Globus pallidus (tissue), 1 donor: ENCODE measurements at places on chromosomes 16 and 17.

DNA sequence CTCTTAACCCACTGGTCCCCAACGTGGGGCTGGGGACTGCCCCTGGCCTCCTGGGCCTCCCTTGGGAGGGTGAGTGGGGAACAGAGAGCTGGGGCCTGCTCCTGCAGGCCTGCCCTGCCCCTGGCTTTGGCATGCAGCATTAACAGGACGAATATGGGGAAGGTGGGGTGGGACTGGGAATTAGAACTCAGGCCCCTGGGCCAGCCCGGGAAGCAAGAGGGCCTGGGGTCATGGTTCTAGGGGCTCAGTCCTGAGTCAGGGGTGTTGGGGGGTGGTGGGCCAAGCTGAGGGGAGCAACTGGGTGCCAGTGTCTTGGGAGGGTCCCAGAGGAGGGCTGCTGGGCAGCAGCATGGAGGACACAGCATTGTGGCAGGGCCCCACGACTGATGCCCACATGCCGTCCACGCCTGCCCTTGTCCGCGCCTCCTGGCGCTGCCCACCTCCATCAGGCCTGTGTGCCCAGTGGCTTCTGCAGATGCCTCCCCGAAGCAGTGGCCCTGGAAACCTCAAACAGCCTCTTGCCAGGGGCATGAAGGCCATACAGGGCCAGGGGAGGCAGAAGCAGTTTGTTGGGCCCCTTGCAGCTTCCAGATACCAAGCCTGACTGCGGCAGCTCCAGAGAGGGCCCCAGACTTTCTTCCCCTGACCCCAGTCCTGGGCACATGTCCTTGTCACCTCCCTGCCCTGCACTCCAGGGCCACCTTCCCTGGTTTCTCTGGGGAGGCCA, 4.8 kb downstream of the MAP2K3 start:
- DNase-seq = no peak

- no peak for DNase-seq
Observed at GRCh38 chr16:86096850-86097249, 197.9 kb downstream of the IRF8 start.

DNA sequence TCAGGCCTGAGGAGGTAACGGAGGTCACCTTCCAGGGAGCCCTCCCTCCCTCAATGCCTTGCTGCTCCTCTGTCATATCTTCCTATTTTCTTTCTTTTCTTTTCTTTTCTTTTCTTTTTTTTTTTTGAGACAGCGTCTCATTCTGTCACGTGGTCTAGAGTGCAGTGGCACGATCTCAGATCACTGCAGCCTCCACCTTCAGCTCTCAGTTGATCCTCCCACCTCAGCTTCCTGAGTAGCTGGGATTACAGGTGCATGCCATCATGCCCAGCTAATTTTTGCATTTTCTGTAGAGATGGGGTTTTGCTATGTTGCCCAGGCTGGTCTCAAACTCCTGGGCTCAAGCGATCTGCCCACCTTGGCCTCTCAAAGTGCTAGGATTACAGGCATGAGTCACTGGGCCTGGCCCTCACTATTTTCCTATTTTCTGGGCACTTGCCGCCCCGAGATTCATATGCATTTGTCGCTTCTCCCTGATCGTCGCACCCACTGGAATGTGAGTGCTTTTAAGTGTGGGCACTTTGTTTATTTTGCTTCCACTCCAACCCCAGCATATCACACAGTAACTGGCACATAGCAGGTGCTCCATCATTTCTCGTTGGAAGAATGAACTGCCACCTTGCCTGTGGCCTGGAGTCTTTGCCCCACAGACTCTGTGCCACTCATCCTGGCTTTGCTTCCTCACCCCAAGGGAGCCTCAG, 31.7 kb downstream of the CPNE2 start:
- DNase-seq = no peak

GRCh38 chr17:1754430-1755112, 7.3 kb upstream of the SERPINF1 start:
- no peak for DNase-seq

- DNase-seq = no peak
Observed at GRCh38 chr17:49204516-49204915, 5.9 kb downstream of the GNGT2 start.

GRCh38 chr16:54336631-54337204, 50.1 kb upstream of the IRX3 start:
- DNase-seq = no peak

DNA sequence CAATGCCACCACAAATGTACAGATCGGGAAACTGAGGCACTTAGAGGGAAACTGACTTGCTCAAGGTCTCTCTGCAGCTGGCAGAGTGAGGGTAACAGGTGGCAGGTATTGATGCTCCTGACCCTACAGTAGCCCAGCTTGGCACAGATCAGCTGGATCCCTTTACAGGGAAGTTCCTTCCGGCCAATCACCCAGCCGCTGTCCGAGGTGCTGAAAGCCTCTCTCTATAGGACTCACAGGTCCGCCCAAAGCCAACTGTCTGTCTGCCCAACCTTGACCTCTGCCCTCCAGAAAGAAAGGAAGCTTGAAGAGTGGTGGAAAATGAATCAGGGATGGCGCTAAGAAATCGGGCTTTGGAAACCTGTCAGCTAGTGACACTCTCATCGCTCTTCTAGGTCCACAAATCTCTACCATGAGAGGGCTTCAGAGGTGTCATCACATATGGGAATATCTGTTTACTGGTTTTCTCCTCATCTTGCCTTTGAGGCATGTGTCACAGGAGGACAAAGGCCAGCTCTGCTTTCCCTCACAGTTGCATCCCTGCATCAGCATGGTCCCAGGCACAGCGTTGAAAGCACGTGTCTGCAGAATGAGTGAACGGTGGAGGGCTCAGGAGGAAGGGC, 246.2 kb downstream of the KATNIP start:
- no peak for DNase-seq

DNA sequence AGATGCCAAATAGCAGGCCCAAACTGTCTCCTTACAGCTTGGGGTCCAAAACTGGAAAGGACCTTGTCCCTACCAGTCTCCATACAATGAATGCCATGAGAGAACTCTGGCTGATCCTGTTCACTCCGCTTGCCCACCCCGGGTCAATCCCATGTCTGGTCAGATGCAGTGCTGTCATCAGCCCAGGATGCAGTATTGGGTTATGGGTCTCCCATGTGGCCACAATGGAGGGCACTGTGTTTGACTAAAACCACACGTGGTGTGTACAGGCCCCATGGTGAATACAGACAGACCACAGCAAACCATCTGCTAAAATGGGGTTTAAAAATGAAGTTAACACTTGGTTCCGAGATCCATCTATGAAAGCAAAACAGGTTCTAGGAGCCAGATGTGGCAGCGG, 20.4 kb downstream of the TRIM16 start:
- no peak for DNase-seq

- no peak for DNase-seq
Observed at GRCh38 chr16:10168258-10168657, 14.0 kb downstream of the GRIN2A start.

DNA sequence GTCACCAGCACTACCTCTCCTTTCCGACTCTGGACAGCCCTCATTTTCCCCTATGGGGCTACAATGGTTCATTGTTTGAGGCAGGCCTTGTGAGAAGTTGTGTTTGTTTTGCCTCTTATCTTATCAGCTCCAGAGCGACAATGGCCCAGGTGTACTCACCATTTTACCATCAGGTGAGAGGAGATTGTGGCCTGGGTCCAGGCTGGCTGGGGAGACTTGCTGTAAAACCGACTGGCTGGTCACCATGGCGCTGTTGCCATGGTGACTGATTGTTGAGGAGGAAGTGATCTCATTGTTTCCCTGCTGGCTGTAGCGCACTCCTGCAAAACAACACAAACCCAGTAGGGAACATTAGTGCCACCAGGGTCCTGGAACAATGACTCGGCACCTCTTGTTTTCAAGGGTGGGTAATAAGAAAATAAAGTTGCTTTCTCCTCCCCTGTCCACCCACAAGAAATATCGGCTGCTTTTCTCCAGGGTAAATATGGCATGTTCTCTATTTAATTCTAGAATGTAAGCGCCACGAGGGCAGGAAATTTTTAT, 34.4 kb downstream of the HNF1B start:
- DNase-seq = no peak

DNA sequence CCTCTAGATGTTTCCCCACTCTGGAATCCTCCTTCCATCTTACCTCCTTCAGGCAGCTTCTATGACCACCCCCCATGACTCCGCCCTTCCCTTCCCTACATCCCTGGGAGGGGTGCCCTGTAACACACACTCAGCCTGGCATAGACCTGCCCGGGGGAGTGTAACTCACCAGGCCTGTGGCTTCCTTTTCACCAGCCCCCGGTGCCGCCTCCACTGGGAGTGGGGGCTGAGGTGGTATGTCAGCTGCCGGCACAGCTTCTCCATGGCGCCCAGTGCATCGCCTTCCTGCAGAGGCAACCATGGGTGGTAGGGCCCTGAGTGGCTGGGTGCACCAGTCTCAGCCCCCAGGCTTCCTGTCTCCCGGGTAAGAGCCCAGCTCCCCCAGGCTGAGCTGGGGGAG, 32.3 kb downstream of the TRPV2 start:
- DNase-seq = no peak

DNA sequence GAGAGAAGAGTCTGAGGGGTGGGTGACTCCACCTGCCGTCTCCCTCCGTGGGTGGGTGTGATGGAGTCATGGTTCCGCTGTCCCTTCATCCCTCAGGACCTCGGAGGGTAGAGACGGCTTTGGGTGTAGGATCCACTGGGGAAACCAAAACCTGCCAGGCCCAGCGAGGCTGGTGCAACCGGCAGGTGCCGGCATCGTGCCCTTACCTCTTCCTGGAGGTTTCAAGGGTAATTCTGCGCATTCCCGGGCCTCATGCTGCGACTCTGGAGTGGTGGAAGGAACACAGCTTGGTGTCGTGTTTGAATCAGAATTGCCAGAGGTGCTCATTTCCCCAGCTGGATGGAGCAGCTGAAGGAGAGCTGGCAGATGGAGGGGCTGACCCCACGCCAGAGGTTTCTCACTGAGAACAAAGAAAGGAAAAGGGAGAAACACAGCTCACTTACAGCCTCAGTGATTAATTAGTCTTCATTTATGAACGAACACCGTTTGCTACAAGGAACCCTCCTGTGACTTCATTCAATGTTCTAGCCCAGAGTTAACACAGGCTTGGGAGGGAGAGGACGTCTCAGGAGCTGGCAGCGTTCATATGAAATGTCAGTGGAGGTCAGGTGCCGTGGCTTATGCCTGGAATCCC, 16.3 kb upstream of the ATP2A3 start:
- no peak for DNase-seq

- DNase-seq = no peak
Observed at GRCh38 chr16:30095166-30096078, 591 bp downstream of the YPEL3 start.

DNA sequence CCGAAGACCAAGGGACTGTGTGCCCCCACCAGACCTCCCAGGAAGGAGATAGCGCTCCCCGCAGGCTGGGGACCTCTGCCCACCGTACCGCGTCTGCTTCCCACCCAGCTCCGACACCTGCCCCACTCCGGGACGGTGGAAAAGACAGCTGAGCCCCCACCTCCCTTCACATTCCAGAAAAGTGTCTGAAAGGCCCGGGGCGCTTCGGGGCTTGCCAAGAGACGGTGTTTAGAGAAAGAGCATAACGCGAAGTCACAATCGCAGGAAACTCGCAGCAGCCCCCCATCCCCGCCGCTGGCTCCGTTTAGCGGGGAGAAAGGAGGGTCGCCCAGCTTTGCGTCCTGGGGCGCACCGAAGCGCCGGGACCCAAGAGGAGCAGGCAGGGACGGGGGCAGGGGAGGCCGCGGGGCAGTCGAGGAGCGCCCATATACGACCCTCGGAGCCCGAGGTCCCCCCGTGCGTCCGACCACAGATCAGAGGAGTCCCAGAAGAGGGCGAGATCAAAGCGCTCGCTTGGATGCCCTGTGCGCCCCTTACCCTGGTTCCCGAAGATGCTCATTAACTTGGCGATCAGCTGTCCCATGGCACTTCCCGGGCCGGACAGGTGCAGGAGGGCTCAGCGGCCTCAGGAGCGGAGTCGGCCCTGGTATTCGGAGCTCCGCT, 652 bp downstream of the ARL5C start:
- no peak for DNase-seq

DNA sequence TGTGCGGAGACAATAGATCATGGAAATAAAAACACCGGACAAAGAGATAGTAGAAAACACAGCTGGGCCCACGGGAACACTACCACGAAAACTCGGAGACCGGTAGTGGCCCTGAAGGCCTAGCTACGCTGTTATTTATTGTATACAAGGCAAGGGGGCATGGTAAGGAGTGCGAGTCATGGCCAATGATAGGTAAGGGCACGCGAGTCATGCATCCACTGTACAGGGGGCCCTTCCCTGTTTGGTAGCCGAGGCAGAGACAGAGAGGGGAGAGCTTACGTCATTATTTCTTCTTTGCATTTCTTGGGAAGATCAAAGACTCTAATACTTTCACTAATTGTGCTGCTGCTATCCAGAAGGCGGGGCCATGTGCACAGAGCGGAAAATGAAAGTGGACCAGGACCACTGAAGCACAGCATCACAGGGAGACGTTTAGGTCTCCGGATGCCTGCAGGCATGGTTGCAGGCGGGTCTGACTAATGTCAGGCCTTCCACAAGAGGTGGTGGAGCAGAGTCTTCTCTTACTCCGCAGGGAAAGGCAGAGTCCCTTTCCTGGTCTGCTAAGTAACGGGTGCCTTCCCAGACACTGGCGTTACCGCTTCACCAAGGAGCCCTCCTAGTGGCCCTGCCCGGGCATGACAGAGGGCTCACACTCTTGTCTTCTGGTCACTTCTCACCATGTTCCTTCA, 74.4 kb upstream of the ARL4D start:
- DNase-seq = no peak

GRCh38 chr17:47945529-47946508, 4.4 kb downstream of the PNPO start:
- no peak for DNase-seq

DNA sequence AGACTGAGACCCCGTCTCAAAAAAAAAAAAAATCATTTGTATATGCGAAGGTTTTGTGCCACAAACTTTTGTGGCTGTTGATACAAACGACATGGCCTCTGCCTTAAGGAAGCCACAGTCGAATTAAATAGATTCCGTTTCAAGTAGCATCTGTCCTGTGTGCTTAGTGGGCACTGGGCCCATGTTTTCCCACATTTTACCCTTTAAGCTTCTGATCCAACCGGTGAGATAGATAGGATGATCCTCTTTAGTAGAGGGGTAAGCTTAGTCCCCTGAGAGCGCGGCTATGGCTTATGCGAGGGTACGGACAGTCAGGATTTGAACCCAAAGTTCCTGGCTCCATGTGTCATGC, 776 bp upstream of the TMEM219 start:
- DNase-seq = no peak

DNA sequence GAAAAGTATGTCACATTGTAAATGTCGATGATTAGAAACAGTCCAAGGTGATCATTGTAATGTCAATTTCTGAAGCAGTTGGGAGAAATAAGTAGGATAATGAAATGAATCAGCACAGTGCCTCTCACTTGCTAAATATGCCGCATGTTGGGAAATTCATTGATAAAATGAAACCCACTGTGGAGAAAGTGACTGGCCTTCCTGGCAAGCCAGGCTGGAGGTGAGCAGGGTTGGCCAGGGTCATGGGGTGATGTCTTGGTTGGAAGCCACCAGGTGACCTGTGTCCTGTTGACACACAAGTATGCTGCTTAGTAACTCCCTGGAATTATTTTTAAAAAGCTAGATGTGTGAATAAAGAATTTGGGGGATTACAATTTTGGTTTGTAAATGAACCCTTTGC, 14.9 kb upstream of the WNT9B start:
- DNase-seq = no peak
